Stimulated activated naive CD4-positive, alpha-beta T cell treated with Interleukin-2 at 50 U/mL for 16 hours (primary cell): ENCODE measurements at places on chromosomes 13 and 19.

- DNase-seq = no peak
These were observed 158.0 kb downstream of the VWA8 start for GRCh38 chr13:41802684-41803444.

DNA sequence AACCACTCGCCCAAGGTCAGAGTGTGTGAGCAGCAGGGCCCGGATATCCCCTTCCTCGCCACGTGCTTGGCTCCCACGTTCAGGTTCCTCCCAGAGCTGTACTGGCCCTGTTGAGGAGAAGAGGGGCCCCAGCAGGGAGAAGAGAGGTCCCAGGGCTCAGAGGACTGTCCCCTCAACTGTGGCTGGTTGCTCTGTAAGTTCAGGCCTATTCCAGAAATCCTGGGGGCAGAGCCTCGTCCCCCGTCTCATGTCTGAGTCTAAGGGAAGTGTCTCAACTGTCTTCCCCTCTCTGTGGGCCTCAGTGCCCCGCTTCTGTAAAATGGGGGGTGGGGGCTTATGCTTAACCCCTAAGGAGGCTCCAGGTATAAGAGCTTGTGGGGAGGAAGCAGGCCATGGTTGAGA lies 3.9 kb downstream of the PPP5C start:
- peak; percentile 28 for DNase-seq

- no peak for DNase-seq
These were observed 27.7 kb downstream of the SBNO2 start for GRCh38 chr19:1146412-1146699.

- DNase-seq = no peak
These were observed 9.5 kb downstream of the RASL11A start for GRCh38 chr13:27280009-27280656.

- no peak for DNase-seq
These were observed 169.4 kb downstream of the B3GLCT start for GRCh38 chr13:31369213-31369612.

DNA sequence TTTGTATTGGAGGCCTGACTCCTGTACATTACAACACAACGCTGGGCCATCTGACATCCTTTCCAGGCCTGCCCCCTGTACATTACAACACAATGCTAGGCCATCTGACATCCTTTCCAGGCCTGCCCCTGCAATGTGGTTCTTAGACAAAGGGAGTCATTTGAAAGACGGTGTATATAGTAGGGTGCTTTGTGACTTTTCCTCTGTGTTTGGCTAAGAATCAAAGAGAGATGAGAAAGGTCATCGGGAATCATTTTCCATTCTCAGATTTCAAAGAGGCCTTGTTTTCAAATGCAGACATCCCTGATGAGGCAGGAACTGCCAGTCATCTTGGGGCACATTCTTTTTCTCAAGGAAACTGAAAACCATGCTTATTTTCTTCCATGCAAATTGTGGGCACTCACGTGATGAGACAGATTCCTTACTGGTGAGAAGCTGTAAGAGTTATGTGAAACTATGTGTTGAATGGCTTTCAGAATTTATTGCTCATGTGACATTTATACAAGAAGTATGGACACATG lies 551.6 kb downstream of the MYO16 start:
- DNase-seq = no peak

- no peak for DNase-seq
These were observed 20.0 kb downstream of the SIN3B start for GRCh38 chr19:16849168-16849567.

GRCh38 chr13:104461049-104461448 lies 1394.8 kb upstream of the SLC10A2 start:
- no peak for DNase-seq

DNA sequence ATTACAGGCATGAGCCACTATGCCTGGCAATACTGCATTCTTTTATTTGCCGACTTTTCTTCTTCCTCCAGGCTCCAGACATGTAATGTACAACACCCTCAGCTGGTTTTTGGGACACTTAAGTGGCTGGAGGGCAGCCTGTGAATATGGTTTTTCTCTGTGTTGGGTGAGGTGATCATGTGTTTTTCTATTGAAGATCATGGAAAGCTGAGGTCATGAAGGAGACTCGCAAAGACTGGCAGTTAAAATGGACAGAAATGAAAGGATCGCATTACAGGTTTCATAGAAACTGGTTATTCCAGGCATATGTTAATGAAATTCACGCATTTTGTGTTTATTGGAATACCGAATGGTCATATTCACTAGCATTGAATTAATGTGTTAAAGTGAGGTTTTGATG lies 85.2 kb upstream of the RNF113B start:
- no peak for DNase-seq

- DNase-seq = no peak
These were observed 18.4 kb downstream of the PLD3 start for GRCh38 chr19:40366697-40367561.

DNA sequence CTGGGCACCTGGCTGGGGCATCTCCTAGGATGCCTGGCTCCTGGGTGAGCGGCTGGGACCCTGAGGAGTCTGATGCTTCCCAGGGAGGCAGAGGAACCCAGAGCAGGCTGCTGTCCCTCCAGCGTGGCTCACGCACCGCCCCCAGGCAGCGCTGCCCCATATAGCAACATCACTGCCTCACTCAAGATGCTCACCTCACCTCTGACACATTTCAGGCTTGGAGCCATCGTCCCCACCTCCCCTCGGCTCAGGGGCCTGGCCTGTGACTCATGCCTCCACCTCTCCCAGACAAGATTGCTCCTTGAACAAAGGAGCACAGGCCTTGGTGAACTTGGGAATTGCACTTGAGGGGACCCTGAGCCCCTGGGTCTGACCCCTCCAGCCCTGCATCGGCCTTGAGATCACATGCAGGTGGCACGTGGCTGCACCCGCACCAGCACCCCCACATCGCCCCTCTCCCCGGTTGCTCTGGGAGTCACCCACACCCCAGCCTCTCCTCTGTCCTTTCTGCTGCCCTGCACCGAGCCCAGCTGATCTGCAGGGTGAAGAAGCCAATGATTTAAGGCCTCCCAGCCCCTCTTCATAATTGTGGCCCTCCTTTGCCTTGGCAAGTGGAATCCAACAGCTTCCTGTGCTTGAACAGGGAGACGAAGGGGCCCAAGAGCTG lies 11.2 kb downstream of the CEBPA start:
- no peak for DNase-seq
